ENCODE measurements at places on chromosomes 2 and 18. TPM values are rescaled to one million over a fixed set of nuclear protein-coding genes. Genes with fewer than 3 reads are reported as not detected.

GRCh38 chr2:10434886-10435819 lies 13.0 kb downstream of the ODC1 start:
- H3K27me3 ChIP-seq: peaks cover 8% of the 10 kb centered on the region
- H3K27ac ChIP-seq: no peak overlapping the region
- DNase-seq: no peak

GRCh38 chr2:529424-529823 lies 147.8 kb downstream of the TMEM18 start:
- no peak for DNase-seq
- H3K36me3 ChIP-seq: no peaks in the 10 kb centered on the region
- peaks cover 12% of the 10 kb centered on the region for H3K27me3 ChIP-seq

- H3K4me1 ChIP-seq: no peaks in the 10 kb centered on the region
- no peak overlapping the region for H3K4me3 ChIP-seq
- no peak for DNase-seq
- H3K27ac ChIP-seq: no peak overlapping the region
- H3K36me3 ChIP-seq: no peaks in the 10 kb centered on the region
- H3K27me3 ChIP-seq: no peaks in the 10 kb centered on the region
Observed at GRCh38 chr2:198930170-198930569, 527.6 kb downstream of the SATB2 start.

DNA sequence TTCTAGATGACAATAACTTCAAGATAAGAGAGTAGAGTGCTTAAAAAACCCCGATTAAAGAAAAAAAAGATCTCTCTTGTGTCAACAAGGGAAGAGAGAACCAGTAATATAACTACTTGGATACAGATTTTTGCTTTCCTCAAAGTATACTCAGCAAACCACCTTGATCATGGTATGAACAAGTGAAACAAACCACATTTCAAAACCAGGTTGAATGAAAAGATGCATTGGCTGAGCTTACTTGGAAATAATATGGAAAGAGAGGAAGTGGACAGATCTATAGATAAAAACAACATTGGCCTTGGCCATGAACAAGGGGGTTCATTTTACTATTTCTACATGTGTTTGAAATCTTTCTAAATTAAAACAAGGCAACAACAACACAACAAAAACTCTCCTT lies 50.1 kb downstream of the ATP8B1 start:
- peaks cover 13% of the 10 kb centered on the region for H3K4me1 ChIP-seq
- H3K36me3 ChIP-seq: no peaks in the 10 kb centered on the region
- no peaks in the 10 kb centered on the region for H3K27me3 ChIP-seq
- DNase-seq: no peak

The GALNT5 gene
- total RNA-seq: not detected

The SERTAD2 gene
- 18.1 TPM for total RNA-seq

Data from esophagus muscularis mucosa (tissue), 4 donors.